ENCODE measurements at places on chromosomes 11 and 22.

GRCh38 chr11:118436639-118437207 lies 431 bp downstream of the KMT2A start:
- DNase-seq, result no peak

- DNase-seq, result no peak
These were observed 26.6 kb downstream of the RSF1 start for GRCh38 chr11:77793972-77794371.

- no peak for DNase-seq
These were observed 32.4 kb downstream of the ST3GAL4 start for GRCh38 chr11:126387857-126388256.

DNA sequence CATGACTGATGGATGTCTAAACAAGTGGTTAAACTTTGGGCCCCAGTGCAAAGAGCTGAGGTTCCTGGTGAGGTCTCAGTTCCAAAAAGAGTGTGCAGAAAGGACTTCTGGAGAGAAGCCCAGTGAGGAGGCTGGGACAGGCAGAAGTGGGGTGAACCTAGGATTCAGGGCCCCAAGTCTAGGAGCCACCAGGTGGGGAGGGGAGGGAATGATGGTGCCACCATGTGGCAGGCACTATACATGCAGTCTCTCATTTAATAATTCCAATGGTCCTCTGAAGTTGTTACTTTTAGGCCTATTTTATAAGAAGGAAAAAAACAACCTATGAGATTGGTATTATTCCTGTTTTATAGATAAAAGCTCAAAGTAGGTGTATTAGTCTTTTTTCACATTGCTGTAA lies 102.0 kb downstream of the INSC start:
- no peak for DNase-seq

- no peak for DNase-seq
These were observed 387.4 kb upstream of the CADM1 start for GRCh38 chr11:115891581-115891980.

DNA sequence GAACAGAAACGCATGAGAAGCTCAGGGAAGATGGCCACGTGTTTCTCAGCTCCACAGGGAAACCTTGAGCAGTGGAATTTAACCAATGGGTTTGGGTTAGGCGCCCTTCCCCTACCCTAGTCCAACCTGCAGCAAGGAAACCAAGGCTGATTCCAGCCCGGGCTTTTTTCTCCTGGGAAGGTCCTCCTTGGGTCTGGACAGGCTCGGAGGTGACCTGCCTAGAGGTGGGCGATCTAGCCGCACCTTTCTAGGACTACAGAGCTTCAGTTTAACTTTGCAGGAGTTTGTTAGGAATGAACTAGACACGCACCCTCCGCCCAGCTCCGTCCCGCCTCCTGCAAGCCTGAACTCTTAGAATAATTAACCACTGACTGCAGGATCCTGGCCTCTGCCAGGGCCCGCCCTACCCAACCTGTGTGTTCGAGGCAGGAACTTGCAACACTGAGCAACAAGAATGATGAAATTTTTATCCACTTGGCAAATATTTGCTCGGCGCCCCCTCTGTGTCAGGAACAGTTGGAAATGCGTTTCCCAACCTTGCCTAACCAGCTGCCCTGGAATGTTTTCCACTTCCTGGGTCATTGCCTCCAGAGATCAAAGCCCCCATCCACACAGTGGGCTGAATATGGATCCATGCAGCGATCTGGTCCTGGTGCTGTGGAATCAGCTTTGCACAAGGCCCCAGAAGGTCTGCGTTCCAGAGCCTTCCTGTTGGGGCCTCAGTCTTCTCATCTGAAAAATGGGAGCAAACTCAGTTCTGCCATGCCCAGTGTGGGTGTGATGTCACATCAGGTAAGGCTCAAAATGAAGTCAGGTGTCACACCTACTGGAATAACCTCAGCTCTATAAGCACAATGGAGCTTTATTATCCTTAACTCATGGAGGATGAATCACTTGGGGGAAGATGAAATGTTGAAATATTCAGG lies 13.3 kb downstream of the MPST start:
- no peak for DNase-seq

DNA sequence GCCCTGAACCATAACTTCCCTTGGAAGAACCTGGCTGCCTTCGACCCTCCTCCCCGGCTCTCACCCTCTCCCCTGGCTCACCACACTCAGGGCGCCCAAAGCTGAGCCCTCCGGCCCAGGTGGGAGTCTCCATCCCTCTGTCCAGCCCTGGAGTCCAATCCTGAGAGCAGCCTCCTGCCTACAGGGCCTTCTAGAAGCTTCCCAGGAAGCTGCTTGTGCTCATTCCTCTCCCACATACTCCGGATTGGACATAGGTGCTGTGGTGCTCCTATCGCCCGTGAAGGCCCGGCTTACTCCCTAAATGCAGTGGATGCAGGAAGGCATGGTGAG lies 1332.0 kb downstream of the BRD1 start:
- no peak for DNase-seq

DNA sequence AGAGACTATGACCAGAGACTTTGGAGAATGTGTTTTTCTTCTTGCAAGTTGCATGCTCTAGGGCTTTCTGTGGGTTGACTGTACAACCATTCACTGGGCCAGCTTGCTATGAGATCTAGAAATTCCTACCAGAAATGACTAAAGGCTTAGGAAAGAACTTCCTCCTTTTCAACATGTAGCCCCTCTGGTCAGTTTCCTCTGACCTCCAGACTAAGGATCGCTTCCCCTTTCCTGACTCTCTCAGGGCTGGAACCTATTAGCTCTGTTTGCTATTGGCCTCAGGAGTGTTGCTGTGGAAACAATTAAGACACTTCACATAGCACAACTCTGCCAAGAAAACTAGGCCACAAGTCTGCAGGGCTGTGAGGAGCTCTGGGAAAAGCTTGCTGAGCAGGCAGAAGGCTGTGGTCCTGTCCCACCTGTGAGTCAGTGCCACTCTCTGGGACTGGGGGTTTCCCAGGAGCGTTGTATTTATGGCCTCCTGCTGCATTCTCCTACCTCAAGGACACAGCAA lies 10.7 kb downstream of the CRY2 start:
- no peak for DNase-seq
